Stimulated activated CD8-positive, alpha-beta memory T cell treated with anti-CD3 and anti-CD28 coated beads, Interleukin-2, amount 100 ng/mL, for 1 hour (primary cell): ENCODE measurements at places on chromosomes 4 and X.

DNA sequence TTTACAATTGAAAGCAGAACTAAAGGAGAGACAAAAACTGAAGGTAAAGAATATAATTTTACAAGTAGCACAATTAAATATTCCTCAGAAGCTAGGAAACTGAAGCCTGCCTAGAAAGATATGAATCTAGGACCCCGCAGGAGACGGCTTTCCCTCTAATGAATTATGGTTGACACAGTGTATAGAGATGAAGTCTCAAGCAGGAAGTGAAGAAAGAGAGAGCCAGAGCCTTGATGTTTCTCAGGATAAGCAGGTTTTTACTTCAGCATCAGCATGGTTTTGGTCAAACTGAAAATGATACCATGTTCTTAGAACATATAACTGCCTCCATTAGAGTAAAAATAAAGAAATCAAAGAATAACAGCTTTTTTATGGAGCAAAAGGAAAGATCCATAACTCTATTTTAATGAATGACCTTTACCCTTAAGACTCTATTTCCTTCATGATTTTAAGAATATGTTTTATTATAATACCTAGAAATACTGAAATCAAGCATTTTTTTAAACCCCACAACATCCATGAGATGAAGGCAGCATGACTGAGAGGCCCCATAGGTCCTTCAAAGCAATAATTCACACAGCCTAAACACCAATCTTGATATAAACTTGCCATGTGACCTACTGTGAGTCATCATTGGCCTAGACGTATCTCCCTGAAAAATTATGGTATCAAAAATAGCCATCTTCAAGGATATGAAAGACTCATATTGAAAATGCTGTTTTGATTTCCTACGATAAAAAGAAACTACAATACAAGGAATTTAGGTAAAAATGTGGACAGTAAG, 193.4 kb downstream of the PRDM5 start:
- no peak for DNase-seq

DNA sequence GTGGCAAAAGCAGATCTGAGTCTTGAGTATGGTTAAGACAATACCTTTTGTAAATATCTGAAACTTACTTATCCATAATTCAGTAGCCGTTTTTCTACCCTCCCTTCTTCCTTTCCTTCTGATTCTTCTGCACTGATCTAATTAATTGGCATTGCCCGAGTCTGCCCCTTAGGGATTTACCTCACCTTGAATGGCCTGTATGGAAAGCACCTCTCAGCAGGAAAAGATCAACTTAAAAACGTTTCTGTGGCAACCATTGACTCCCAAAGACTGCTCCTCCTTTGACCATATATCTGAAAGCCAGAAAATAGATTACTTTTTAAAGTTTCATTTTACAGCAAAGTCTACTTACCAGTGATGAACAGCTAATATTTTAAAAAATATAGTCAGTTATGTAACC, 496.5 kb upstream of the LCORL start:
- DNase-seq = no peak

- no peak for DNase-seq
Measured at GRCh38 chr4:25702848-25703247, 47.2 kb downstream of the SLC34A2 start.

DNA sequence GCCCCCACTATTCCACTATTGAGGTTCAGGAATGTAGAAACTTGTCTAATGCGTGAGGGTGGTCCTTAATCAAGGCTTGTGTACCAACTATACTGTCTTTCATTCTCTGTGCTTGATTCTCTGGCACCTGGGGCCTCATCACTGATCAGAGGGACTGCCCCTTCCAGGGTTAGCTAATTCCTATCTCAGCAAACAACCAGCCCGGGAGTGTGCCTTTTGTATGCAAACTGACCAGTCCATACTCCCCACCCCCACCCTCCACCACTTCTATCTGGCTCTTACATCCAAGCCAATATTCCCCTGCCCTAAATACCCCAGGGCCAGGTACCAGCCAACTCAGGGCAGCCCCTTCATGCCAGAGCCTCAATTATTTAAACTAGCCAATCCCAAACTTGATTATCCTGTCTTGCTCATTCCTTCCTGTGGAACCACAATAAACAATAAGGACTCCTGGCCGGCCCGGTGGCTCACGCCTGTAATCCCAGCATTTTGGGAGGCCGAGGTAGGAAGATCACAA, 59.3 kb downstream of the FTHL17 start:
- DNase-seq = no peak

- DNase-seq = no peak
Measured at GRCh38 chr4:92074839-92075238, 228.9 kb upstream of the GRID2 start.

GRCh38 chr4:89277412-89277811, 30.2 kb downstream of the GPRIN3 start:
- DNase-seq = no peak

DNA sequence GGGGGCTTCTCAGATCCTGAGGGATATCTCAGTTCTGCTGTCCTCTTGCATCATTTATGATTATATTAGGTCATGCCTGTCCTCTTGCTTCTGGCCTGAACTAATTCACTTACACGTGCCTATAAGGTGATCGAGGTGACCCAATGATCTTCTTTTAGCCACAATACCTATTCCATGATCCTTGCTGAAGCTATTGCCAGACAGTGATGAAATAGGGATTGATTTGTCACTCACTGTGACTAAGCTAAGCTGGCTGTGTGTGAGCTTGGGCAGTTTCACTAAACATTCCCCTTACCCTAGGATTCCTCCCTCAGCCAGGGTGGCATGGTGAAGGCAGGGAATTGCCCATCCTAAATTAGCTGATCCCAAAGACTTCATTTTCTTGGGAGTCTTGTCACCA, 19.0 kb downstream of the HADH start:
- DNase-seq = no peak

GRCh38 chr4:120824946-120825345, 97.6 kb downstream of the PRDM5 start:
- DNase-seq = no peak

DNA sequence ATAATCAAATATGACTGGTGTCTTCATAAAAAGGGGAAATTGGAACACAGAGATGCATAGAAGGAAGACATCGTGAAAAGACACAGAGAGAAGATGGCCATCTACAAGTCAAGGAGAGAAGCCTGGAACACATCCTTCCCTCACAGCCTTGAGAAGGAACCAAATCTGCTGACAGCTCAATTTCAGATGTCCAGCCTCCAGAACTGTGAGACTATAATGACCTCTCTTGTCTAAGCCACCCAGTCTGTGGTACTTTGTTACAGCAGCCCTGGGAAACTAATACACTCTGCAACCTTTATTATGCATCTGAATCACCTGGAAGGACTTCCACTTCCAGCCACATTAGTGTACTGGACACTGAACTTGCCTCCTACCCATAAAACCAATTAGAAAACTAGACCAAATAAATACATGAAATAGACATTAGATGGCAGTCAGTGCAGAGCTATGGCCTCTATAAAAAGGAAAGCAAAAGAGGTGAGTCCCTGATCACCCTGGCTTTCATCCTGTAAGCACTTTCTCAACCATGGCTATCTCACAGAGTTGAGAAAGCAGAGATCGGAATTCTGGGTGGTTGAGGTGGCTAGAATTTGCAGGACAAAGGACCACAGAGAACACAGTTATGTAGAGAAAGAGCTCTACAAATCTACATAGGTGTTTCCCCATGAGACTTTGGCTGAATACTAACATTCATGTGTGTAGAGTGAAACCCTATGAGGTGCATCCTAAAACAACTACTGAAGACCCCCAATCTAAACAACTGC, 25.7 kb downstream of the GAB3 start:
- no peak for DNase-seq

- DNase-seq = no peak
Measured at GRCh38 chr4:114062499-114062898, 83.1 kb upstream of the ARSJ start.

GRCh38 chrX:73561801-73562200, 1.2 kb upstream of the CHIC1 start:
- DNase-seq = no peak

- DNase-seq = no peak
Measured at GRCh38 chr4:70991596-70991995, 1.9 kb upstream of the DCK start.

DNA sequence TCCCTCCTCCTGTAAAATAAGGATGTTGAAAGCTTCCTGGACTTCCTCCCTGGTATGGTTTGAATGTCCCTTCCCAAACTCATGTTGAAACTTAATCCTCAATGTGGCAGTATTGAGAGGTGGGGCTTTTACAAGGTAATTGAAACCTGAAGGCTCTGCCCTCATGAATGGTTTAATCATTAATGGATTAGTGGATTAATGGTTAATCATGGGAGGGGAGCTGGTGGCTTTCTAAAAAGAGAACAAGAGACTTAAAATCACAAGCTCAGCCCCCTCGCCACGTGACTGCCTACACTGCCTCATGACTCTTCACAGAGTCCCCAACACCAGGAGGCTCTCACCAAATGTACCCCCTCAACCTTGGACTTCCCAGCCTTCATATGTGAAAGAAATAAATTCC, 124.6 kb upstream of the ANXA3 start:
- no peak for DNase-seq

DNA sequence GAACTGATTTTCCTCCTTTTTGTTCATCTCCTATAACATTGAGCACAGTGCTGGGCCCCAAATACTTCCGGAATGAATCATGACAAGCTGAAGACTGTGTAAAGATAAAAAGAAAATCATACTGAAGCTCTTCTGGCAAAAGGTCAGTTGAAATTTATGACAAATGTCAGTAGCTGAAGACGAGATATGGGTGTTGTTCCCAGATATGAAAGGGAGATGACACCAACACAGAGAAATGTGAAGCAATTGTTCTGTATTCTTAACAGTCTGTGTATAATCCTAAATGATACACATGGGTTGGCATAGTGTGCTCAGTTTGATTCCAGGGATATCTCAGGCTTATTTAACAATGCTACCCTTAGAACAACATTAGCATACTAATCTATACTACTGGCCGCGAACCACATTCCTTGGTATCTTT, 170.5 kb upstream of the PITX2 start:
- DNase-seq = no peak

GRCh38 chr4:138521809-138522208, 279.7 kb upstream of the SLC7A11 start:
- DNase-seq = no peak

DNA sequence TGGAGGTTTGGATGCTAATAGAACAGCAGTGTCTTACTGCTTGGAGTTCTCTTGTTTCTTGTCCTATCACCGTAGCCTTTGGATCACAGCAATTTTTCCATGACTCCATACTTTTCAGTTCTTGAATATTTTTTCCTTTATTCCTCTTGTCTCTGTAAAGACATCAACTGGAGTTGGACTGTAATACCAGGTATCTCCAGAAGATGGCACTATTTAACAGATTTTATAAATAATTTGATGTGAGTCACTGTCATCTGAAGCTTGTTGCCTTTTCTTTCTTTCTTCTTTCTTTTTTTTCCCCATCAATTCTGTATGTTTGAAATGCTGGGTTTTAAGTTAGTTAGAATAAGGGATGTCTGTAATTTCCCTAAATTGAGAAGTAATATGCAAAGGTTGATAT, 24.1 kb downstream of the HPRT1 start:
- no peak for DNase-seq

DNA sequence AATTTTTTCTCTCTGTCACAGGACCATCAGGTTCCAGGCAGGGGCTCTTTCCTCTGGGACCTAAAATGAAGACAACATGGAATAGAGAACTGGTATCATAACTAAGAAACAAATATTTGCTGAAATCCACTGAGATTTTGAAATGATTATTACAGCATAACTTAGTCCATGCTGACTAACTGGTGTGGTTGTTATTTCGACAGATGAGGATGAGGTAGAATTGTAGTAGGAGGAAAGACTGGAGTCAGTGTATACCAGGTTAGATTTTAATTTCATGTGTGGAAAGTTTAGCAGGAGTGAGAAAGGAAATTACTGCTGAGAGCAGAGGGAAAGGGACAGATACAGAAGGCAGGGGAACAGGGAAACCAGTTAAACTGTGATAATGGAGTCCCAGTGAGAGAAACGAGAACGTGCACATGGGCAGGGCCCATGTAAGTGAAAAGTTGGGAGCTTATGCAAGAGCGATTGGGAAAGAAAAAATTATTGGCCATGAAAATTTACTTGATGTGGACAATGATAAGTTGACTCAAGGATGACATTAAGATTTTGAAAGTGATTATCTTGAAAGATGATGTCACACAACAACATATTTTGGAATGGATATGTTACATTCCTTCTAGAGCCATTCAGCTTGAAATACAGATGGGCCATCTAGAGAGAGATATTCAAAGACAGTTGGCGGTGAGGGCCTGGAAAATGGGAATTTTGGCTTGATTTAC, 98.7 kb upstream of the DDIT4L start:
- DNase-seq = no peak

- no peak for DNase-seq
Measured at GRCh38 chrX:78327370-78328086, at the start of gene CYSLTR1. Gene CYSLTR1, minus strand, starts transcription at chrX:78327611. Its CDS starts 53,865 bp downstream, at chrX:78273746.

GRCh38 chr4:178414042-178414441, 971.8 kb upstream of the AGA start:
- no peak for DNase-seq

DNA sequence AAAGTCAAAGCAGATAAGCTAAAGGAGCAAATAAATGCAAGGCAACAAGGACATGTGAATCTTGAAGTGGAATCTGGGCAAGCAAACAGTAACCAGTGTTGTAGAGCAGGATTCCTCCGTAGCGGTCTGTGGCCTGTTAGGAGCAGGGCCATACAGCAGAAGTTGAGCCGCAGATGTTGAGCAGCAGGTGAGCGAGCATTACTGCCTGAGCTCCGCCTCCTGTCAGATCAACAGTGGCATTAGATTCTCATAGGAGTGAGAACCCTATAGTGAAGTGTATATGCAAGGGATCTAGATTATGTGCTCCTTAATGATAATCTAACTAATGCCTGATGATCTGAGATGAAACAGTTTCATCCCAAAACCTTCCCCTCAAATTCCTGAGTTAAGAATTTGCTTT, 550.7 kb downstream of the ADGRL3 start:
- DNase-seq = no peak

GRCh38 chr4:79232540-79232939, 93.3 kb downstream of the NAA11 start:
- no peak for DNase-seq

DNA sequence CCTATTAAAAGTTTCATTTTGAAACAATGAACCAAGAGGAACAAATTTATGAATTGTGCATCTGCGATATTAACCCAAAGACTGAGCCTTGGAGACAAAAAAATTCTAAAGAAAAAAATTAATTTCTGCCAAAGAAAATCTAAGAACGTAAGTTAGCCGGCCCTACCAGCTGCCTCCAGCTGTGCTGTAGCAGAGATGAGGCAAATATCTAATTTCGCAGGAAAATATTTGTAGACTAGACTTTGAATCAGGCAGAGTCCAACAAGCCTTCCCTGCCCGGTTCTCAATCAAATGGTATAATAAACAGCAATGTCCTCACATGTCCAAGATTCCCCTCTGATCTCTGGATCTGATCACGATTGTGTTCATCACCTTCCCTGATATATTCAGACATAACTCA, 21.2 kb upstream of the SMIM20 start:
- no peak for DNase-seq

GRCh38 chr4:153948041-153948440, 159.2 kb upstream of the SFRP2 start:
- no peak for DNase-seq

- DNase-seq = no peak
Measured at GRCh38 chrX:131944936-131945902, 77.9 kb upstream of the STK26 start.

- DNase-seq = no peak
Measured at GRCh38 chrX:116246261-116246660, 75.7 kb downstream of the AGTR2 start.

- no peak for DNase-seq
Measured at GRCh38 chr4:13378973-13379759, 105.0 kb downstream of the RAB28 start.
